ENCODE measurements at places on chromosomes 12 and 14.

DNA sequence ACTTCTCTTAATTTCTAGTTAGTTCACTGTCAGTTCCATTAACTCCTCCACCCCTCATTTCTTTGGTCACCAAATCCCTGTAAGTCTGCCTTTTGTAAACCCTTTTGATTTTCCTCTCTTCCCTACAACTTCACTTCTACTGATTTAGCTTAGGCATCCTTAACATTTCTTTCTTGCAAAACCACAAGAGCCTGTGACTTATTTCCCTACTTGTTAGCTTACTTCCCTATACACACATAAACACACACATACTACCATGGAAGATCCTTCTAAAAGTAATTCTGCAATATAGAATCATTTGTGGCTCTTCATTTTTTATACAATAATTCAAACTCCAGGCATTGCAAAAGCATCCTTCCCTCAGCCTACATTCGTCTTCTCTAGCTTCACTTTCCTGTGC is 494.3 kb upstream of the USP15 start:
- DNase-seq, result no peak

GRCh38 chr12:76180401-76181277 is 96.2 kb upstream of the NAP1L1 start:
- DNase-seq, result no peak

DNA sequence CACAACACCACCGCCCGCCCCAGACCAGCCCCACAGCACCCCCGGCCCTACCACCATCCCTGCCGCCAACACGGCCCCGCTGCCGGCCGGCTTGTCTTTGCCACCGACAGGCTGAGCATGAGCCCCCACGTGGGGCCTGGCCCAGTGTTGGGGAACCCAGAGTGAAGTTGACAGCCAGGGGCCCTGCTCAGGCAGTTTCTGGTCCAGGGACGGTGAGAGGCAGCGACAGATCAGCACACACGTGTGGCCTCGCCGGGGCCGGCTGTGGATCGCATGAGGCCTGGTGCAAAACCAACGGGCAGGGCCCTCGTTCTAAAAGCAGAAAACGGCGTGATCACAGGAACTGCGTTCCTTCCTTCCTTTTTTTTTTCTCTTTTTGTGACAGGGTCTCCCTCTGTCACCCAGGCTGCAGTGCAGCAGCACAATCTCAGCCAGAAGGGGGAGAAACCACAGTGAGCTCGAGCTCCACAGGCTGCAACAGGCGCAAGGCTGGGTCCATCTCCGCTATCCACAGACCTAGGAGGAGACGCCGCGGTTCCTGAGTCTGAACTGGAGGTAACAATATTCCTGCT is 50.5 kb upstream of the FBRSL1 start:
- DNase-seq, result no peak

DNA sequence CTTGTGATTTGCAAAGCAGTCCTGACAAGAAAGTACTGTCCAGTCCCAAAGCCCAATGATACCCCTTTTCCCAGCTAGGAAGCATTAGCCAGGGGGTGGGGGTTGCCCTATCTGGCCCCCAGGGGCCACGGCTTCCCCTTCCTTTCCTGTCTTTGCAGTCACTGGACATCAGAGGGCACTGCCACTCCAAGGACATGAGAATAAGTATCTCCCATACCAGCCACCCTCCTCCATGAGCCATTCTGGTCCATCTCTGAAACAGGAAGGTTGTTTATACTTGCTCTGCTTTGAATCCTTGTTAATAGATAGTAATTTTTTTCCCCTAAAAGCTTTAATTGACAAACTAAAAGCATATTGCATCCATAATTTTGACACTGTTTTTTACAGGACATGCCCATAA is 29.7 kb downstream of the RBM19 start:
- no peak for DNase-seq

GRCh38 chr14:60815371-60815770 is 80.8 kb downstream of the MNAT1 start:
- no peak for DNase-seq

DNA sequence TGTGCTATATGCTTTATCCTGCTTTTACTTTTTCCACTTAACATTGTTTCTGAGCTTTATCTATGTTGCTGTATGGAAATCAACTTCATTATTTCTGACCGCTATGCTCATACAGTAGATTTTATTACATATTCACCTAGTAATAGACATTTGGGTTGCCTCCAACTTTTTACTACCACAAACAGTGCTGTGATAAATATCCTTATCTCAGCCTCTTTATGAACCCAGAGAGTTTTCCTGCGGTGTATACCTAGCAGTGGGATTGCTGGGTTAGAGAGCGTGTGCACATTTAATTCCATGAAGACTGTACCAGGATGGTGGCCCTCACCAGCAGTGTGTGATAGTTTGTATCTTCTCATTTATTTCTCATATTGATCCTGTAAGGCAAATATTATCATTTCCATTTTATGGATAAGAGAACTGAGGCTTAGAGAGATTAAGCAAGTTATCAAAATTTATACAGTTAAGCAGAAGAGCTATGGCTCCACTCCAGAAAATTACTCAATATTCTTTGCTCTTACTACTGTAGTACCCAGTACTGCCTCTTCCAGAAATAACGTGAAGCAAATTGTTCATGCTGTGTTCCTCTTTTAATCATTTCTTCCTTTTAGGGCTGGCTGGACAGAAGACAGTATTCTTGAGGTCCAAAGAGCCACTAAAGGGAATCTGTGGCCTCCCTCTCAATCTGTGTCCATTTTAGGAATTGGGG is 26.3 kb upstream of the CISTR start:
- DNase-seq, result no peak

DNA sequence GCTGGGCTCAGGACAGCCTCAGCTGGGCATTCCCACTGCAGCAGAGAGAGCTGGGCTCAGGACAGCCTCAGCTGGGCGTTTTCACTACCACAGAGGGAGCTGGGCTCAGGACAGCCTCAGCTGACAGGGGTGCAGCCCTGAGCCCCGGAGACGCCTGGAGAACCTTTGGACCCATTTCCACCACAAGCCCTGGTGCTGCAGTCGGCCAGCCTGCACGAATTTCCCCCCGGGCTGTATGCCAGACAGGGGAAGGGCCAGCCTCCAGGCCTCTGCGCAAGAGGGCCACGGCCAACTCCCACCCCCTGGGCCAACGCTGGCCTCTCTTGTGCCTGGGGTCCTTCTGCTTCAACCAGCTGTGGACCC is 2.6 kb upstream of the C14orf180 start:
- no peak for DNase-seq

DNA sequence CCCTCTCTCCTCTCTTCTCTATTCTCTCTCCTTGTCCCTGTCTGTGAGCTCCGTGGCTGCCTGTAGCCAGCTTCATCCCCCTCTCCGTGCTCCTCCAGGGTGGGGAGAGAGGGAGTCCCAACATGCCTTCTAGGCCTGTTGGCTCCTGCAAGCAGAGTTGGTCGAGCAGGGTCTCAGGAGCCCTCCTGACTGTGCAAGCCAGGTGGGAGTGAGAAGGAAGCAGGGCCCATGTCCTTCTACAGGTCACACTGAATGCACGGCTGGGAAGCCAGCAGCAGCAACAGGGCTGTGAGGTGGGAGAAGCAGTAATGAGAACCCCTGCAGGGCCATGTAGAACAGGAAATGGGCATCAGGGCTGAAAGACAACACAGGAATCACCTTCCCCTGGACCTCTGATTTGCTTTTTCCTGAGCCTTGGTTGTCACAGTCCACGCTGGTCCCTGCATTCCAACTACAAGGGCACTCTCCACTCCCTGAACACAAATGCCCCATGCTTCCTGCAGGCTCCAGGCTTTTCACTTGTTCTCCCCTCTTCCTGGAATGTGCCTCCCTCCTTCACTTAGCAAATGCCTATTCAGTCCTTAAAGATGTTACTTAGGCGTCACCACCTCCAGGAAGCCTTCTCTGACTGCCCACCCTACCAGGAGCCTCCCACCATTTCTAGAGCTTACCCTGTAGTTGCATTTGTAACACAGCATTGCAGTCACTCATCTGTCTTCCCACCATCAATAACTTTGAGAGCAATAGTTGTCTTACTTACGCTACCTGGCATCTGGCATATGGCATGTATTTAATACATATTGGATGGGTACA is 51.2 kb downstream of the TSPAN11 start:
- DNase-seq, result no peak

- DNase-seq, result no peak
These were observed 7.3 kb upstream of the FGF23 start for GRCh38 chr12:4386801-4387200.

- DNase-seq, result no peak
These were observed 103.0 kb downstream of the CRADD start for GRCh38 chr12:93780101-93780641.

DNA sequence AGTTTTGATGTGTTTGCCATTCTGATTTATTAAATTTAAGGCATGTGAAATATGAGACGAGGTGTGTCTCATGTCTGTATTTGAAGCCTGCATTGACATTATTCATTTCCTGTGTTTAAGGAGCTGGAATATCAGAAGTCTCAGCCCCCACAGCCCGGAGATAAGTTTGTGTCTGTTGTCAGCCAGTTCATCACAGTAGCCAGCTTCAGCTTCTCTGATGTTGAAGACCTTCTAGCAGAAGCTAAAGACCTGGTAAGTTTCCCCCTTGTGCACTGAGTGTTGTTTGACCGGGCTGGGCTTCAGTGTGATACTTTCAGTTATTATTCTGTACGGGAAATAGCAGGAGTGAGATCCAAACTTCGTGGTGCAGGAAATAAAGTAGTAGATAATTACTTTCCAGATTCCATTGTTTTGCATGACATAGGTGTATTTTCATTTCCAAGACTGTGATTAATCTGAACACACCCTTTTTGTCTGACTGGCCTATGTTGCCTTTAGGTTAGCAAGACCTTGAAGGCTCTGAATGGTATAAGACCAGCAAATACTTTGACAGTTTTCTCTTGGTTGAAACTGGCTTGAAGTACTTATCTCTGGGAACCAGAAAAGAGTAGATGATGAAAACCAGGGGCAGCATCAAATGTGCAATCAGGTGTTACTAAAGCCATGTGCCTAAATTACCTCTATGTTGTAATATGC is 101.5 kb downstream of the GPR135 start:
- DNase-seq, result no peak

- DNase-seq, result no peak
These were observed 138.4 kb downstream of the ADGRD1 start for GRCh38 chr12:131091976-131092691.

DNA sequence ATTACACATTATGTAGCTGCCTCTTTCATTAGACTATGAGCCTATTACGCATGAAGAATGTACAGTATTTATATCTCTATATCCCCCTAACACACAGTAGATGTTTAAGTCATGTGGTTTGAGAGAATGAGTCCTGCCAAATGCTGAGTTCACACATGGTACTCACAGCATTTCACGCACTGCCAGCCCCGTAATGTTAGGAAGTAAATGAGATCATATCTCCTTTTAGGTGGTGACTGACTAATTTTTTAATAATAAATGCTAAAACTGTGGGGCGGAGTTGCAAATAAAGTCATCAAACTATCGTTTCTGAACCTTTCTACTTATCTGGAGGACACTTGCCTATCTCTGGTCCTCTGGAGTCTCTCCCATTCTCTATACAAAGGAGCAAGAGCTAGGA is 343.8 kb downstream of the ADAMTS20 start:
- DNase-seq, result no peak

DNA sequence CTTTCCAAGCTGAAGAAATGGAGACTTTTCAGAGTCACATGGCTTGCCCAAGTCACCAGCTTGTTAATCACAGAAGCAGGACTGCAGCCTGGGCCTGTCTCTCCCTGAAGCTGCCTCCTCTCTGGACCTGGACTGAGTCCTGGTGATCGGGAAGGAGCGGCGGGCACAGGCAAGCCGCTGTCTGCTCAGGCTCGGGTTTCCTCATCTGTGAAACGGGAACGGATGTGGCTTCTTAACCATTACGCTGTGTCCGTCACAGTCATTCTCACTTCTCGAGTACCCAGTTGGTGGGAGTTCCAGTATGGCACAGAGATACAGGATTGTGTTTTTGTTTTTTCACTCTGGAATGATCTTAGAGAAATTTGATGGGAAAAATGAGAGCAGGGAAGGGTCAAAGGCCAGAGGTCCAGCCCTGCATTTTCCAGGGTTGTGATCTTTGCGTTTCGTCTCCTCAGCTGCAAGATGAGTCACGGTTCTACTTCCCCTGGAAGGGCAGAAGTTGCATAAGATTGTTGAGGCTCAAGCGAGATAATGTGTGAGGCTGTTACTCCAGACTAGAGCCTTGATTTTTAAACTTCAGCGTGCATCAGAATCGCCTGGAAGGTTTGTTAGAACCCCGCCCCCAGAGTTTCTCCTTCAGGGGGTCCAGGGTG is 7.6 kb upstream of the LRTM2 start:
- DNase-seq, result no peak

- no peak for DNase-seq
These were observed 170.5 kb downstream of the CAND1 start for GRCh38 chr12:67439611-67440010.

DNA sequence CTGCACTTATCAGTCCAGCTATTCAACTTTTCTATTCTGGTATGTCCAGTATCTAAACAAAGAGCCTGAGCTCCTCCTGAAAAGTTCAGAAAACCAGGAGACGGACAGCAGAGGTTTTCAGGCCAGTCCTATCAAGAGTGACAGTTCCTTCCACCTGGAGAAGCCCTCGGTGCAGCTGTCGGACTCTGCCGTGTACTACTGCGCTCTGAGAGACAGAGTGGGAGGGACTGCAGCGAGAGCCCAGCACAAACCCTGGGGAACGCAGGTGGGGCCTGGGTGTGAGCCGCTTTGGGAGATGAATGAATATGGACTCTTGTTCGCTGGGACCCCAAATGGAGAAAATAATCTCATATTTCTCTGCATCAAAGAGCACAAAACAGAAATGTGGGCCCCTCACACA is 329.8 kb upstream of the OR4E1 start:
- no peak for DNase-seq

GRCh38 chr14:75723716-75724115 is 62.7 kb downstream of the TTLL5 start:
- DNase-seq, result no peak

- no peak for DNase-seq
These were observed 69.8 kb downstream of the CNTN1 start for GRCh38 chr12:40762072-40762471.

DNA sequence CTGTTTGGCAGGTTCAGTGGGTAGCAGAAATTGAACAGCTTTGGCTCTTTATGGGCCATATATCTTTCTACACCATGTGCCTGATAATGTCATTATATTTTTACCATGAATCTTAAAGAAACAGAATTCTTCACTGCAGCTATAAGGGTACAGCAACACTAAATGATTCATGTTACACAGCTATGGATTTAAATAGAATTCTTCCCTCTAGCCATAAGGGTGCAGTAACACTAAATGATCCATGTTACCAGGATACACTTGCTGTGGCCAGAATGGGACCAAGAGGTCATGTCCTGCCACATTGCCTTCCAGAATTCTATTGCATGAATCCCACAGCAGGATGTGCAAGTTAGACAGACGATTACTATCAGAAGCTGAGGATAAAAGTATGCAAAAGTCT is 603.9 kb downstream of the FSCB start:
- no peak for DNase-seq

GRCh38 chr14:35331605-35332516 is 39.7 kb downstream of the PSMA6 start:
- no peak for DNase-seq

- no peak for DNase-seq
These were observed 266.7 kb upstream of the CRY1 start for GRCh38 chr12:107360033-107360432.

GRCh38 chr12:30268041-30268440 is 427.6 kb downstream of the IPO8 start:
- no peak for DNase-seq
